Iris pigment epithelial cell (primary cell): ENCODE measurements at places on chromosomes 1 and 21.

DNA sequence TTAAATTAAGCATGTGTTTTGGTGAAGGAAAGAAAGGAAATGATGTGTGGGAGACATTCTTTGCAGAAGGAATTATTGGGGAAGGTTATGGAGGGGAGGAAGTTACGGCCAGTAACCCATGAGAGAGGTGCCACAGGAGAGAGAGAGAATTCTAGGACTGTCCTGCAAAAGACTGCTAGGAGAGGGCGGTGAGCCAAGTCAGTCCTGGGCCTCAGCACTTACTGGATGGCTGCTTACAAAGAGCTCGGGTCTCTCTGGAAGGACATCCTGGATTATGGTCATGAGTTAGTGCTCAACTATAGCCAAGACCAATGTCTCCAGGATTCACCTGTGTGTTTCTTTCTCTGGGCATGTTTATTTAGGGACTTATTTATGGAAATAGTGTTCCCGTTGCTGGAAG, 74.4 kb upstream of the HSD17B7 start:
- DNase-seq, result peak; percentile 33

DNA sequence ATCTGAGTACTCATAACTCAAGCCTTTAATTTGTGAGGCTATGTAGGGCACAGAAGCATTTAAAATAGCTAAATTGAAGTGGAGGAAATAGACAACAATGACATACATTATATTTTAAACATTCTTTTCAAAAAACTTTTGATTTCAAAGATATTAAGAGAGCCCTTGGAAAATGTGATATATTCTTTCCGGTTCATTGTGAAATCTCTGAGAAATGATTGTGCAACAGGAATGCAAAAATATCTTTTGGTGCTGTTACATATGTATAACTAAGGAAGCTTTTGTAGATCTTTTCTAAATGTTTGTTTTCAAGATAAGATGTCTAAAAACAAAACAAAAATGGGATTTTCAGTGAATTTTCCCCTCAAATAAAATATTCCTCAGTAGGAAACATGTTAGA, 185.2 kb downstream of the LEPR start:
- peak; percentile 70 for DNase-seq

- peak; percentile 67 for DNase-seq
Measured at GRCh38 chr1:150567341-150567716, 12.1 kb downstream of the MCL1 start.

DNA sequence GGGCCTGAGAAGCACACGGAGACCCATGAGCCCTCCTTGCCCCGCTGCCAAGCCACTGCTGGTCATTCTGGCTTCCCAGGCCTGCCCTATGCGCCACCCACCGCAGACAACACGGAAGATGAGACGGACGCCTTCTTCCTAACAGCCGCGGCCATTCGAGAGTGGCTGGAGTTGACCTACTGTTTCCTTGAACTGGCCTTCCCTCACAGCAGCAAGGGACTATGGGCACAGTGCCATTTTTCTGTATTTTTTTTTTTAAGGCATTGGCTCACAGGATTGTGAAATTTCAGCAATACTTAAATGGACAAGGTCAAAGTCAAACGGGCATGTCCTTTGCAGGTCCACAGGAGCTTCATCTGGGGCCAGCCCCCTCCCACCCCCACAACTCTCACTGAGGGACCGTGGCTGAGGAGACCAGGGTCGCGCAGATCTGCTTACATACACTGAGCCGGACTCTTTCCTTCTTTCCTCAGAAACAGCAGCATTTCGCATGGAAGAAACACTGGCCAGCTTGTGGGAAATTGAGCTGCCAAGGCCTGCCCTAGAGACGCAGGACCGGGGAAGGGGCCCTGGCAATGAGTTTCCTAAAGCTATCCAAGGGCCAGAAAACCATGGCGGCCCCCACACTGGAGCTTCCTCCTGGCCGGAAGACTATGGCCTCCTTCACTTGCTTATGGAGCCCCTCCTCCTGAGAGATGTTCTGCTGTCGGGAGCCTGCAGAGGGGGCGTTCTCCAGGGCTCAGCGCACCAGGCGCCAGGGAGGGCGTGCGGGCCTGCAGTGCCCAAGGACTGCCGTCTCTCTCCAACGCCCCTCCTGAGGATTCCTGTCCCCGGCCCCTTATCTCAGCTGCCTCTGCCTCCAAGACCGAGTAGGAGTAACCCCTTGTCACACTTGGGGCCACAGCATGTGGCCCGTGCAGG, 98.9 kb downstream of the PGBD5 start:
- peak; percentile 22 for DNase-seq

- no peak for DNase-seq
Measured at GRCh38 chr1:229408458-229409037, 25.3 kb downstream of the ACTA1 start.
